Midbrain (tissue), 1 donor: ENCODE measurements at places on chromosomes 6 and 20.

GRCh38 chr6:135592276-135592675 is 94.7 kb upstream of the AHI1 start:
- no peak for DNase-seq

DNA sequence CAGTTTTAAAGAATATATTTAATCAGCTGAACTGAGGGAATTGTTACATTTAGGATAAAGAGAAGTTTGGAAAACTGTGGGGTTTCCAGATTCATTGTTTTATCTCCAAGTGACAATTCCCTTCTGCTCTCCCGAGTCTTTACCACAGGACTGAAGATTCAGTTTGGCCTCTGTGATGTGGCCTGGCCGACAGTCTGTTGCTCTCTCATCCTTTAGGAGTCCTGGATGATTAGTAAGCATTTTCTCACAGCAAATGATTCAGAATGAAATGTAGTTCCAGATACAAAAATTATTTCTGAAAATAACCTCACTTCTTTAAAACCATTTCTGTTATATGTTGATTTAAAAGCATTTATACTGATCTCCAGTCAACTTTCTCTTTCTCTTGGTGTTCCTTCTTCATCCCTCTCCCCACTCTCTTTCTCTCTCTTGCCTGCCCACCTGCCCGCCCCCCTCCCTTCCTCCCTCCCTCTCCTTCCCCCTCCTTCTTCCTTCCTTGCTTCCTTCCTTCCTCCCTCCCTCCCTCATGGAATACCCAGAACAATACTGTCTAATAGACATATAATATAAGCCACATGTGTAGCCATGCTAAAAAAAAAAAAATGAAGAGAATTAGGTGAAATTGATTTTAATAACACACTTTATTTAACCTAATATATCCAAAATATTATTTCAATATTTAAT is 254.9 kb downstream of the PRL start:
- DNase-seq, result no peak

- no peak for DNase-seq
Measured at GRCh38 chr6:71474942-71475341, 186.3 kb downstream of the OGFRL1 start.

GRCh38 chr6:118894425-118895260 is 691 bp downstream of the ASF1A start:
- DNase-seq, result peak; percentile 78

GRCh38 chr6:131285548-131285947 is 150.3 kb downstream of the AKAP7 start:
- DNase-seq, result no peak

DNA sequence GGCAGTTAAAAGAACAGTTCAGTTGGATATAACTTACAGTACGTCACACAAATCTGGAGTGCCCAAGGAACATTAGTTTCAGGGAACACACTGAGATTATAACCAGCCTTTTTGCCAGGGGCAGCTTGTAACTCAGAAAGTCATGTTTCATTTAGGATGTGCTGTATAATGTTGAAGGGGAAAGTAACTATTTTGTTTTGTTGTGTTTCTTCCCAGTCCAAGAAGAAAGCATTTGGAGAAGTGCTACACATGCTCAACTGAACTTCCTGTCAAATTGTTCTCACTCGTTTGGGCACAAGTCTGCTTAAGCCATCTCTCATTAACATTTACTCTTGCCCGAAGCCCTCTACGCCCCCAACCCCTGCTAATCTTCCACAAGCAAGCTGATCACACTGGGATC is 157.9 kb downstream of the BTBD9 start:
- no peak for DNase-seq

DNA sequence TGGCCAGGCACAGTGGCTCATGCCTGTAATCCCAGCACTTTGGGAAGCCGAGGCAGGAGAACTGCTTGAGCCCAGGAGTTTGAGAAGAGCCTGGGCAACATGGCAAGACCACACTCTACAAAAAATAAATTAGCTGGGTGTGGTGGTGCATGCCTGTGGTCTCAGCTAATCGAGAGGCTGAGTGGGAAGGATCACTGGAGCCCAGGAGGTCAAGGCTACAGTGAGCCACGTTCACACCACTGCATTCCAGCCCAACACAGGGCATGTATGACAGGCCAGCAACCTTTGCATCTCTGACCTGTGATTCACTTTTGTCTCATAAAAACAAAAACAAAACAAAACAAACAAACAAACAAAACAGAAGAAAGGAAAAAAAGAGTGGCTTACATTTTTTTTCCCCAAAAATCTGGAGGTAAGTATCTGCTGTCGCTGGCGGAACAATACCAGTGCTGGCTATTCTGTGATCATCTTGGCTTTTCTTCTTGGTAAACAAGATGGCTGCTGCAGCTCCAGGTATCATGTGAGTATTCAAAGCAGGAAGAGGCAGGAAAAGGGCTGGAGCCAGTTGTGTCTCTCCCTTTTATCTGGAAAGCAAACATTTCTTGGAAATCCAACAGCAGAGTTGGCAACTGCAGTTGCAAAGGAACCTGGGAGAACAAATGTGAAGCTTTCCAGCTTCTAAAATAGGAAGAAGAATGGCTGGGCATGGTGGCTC is 40.4 kb upstream of the ZMYND8 start:
- no peak for DNase-seq

DNA sequence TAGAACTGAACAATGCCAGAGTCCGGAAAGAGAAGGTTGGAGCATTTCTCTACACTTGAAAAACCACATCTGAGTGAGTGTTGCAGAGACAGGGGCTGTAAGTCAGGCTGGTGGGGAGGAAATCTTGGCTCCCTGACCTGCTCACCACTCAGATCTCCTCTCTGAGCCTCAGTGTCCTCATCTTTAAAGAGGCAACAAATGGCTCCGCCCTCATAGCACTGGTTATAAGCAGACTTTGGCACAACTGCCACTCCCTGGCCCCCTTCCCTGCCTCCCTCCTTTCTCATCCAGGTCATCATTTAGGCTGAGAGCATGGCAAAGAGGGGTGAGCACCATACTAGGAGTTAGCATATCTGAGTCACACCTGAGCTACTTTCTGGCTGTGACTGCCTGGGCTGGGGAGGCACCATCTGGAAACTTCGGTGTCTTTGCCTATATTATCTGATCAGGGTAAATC is 10.6 kb downstream of the SIRPG start:
- no peak for DNase-seq

- DNase-seq, result no peak
Measured at GRCh38 chr6:110285306-110286060, 72.7 kb downstream of the METTL24 start.

GRCh38 chr6:155778336-155778735 is 322.7 kb upstream of the NOX3 start:
- no peak for DNase-seq

GRCh38 chr6:163490826-163491577 is 76.5 kb downstream of the QKI start:
- peak; percentile 58 for DNase-seq

DNA sequence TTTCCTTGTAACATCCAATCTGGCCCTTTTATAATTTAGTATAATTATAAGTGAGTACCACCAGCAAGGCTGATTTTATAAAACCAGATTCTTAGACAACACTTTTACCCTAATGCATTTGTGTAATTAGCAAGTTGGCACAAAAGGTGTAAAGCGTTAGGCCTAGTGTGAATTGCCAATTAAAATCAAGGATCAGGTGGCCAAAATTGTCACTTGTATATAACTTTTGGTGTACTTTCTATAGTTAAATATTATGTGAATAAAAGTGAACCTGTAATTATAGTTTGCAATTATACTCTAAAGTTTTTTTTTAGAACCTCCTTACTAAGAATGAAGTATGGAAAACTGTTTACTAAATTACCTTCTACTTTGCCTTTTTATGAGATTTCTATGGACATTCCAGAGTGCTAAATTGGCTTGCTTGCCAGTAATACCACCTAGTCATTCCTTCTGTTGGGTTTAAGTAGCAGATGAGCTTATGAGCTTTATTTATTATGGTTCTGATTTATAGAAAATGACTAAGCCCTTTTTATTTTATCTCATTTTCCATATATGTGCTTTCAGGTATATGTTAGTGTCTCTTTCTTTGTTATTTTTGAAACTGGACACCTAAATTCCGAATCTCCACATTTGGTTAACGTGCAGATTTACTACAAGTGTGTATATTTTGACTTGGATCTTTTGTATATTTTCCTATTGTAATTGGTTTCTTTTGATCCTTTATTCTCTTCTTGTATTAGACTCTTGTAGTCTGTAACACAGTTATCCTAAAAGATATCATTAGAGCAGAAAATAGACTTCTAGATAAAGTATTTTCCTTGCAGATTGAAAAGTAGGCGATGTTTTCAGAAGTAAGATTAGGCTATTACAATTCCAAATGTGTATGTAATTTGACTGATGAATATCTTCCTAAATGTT is 3.9 kb downstream of the STXBP5 start:
- no peak for DNase-seq

- no peak for DNase-seq
Measured at GRCh38 chr6:44071670-44072451, 55.4 kb downstream of the MRPL14 start.

- no peak for DNase-seq
Measured at GRCh38 chr20:63854069-63854765, 7.1 kb upstream of the ABHD16B start.

- no peak for DNase-seq
Measured at GRCh38 chr20:61493798-61494305, 241.8 kb downstream of the CDH4 start.

DNA sequence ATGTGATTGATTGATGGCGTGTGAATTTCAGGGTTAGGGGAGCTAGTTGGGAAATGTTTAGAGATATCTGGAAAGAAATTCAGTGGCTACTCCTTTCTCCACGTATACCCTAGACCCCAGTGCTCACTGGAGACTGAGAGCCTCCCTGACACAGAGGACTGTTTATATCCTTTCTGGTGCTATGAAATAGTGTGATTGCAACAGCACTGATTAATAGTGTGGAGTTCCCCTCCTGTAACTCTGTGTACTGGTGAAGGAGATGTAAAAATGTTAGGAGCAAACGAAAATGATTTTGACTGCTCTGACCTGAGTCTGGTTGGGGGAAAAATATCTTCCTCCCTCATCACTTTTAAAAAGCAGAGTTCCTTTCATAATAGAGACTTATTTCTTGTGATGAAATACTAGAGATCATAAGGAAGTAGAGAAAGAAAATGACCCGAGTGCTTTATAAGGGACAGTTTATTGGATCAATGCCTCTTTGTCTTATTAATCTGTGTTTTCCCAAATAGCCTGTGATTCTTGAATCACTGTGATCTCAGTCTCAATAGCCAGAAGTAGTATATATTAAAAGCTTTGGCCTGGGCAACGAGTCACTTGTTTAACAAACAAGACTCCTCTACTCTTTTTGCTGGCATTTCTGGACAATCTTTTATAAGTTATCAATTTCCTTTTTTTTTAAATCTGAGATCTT is 92.3 kb downstream of the RNF182 start:
- no peak for DNase-seq

DNA sequence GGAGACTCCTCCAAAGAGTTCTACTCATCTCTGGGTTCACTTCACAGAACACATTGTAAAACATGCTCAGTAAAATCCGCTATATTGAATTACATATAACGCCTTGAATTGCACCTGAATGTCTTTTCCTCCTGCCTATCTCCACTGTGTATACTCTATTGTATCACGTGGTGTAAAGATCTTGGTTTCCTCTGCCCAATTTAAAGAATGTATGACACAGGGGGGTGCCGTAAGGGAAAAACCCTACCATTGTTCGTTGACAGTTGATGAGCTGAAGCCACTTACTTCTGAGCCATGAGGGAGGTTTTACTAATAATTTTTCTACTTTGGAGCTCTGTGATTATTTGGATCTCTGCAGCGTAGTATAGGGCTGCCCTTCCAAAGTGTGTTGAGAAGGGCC is 6.0 kb downstream of the ASF1A start:
- no peak for DNase-seq

- no peak for DNase-seq
Measured at GRCh38 chr20:40775561-40776146, 86.6 kb upstream of the MAFB start.

DNA sequence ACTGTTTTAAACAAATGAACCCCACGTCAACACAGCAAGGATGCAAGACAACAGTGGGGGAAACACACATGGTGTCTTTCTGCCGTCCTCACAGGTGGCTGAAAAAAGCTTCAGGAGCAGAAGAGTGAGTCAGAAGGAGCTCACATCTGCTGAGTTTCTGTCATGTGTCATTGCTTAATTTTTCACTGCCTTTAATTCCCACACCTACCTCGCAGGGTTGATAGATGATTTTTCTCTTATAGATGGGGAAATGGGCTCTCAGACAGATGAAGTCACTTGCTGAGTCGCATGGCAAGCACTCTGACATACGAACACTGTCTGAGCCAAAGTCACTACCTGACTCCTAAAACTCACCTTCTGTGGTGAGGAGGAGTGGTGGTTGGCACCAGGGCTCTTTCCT is 28.3 kb upstream of the CARMIL1 start:
- no peak for DNase-seq

DNA sequence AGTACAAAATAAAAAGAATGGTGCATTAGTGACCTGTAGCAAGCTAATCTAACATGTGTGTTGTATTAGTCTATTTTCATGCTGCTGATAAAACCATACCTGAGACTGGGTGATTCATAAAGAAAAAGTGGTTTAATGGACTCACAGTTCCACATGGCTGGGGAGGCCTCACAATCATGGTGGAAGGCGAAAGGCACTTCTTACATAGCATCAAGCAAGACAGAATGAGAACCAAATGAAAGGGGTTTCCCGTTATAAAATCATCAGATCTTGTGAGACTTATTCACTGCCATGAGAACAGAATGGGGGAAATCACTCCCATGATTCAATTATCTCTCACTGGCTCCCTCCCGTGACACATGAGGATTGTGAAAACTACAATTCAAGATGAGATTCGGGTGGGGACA is 45.4 kb upstream of the AIG1 start:
- DNase-seq, result peak; percentile 5

DNA sequence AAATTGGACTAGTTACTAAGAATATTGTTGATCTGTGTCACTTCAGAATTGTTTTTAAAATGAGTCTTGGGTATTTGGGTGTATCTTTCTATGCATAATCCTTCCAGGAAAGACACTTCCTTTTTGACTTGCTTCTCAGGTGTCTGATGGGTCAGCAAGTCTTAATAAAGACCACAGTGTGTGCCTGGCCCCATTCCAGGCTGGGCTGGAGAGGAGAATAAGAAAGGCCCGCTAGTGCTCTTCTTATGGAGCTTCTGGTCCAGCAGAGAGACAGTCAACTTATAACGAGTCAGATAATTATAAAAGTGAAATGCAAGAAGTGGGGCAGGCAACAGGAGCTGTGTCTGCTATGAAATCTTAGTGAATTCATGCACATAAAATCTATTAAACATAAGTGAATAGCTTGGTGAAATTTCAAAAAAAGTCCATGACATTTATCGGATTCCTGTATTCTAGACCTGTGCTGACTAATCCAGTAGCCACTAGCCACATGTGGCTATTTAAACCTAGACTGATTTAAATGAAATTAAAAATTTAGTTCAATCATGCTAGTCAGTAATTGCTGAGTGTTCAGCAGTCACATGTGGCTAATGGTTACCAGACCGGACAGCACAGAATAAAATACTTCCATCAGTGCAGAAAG is 42.6 kb downstream of the RNF144B start:
- no peak for DNase-seq

DNA sequence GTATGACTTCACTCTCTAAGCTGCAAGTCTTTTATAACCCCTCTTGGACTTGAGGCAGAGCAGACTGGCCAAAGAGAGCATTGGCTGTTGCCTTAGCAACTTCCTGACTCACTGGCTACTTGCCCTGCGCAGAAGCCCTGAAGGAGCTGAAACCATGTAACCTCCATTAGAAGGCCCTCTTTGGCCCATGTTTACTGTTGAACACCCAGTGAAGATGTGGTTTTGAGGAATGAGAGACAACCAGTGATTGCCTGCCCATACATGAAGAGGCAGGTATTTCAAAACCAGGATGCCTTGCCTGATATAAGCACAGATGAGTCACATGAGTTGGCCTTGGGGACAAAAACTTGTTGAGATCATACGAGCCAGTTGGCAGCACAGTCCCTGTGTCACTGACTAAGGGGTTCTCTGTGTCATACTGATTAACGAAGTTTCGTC is 182.5 kb downstream of the EDN1 start:
- DNase-seq, result no peak
